ENCODE measurements at places on chromosomes 7 and 10. TPM values are rescaled to one million over a fixed set of nuclear protein-coding genes. Genes with fewer than 3 reads are reported as not detected.

Gene DNAH11
- 3.2 TPM for total RNA-seq

Gene SLC18A3
- total RNA-seq, result not detected

Gene CFAP70
- total RNA-seq, result 0.49 TPM

Gene NOBOX
- not detected for total RNA-seq

Gene FBXL13
- total RNA-seq, result 3.9 TPM
